Stimulated activated CD4-positive, alpha-beta T cell treated with anti-CD3 and anti-CD28 coated beads, Interleukin-15, amount 100 ng/mL, for 1 hour (primary cell): ENCODE measurements at places on chromosomes 4 and X.
A peak's percentile ranks its signal among the peaks of the same experiment; 100 is the strongest.

DNA sequence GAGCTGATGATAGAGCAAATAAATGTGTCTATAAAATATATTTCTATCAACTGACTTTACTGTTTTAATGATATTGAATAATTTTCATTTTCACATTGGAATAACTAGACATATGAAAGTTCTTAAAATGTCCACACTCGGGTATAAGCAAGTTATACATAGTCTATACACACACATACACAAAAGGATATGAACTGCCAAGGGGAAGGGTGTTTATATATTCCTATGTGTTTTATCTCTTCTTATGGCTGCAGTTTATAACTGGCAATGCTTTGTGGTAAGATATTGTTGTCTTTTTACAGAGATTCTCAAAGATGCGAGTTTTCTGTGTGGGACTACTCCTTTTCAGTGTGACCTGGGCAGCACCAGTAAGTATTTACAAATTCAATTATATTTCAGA is 1.6 kb downstream of the MEPE start:
- DNase-seq, result no peak

DNA sequence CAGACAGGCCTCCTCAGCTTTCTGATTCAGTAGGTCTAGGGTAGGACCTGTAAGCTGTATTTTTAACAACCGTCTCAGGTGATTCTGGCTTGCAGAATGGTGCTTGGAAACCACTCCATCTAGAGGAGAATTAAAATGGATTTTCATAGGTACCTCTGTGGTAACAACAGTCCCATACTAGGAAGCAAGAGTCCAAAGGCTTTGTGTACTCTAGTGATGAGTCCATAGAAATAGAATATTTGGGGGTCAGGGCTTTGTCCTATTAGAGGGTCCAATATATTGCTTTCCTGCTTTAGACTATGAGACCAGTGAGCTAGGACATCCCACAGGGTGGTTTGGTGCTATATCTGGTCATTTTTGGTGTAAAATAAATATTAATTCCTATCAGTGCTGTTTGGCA is 242.0 kb downstream of the SCFD2 start:
- no peak for DNase-seq

DNA sequence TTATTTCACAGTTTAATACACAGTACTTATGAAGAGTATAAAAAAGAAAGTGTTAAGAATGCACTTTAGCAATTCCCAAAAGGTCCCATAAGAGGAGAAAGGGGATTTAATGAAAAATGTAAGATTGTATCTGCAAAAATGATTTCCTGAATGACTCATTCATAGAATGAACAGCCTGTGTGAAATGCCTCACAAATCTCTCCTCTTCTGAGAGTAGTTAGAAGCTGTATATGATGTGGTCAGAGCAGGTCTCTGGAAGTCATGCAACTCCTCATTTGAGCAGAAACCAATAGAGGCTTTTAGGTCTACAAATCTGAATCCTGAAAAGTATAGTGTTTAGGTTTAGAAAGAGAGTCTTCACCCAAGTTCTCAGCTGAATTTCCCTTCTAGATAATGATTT is 381.3 kb upstream of the INTU start:
- DNase-seq, result no peak

- DNase-seq, result no peak
Observed at GRCh38 chrX:43493756-43494155, 162.3 kb upstream of the MAOA start.

DNA sequence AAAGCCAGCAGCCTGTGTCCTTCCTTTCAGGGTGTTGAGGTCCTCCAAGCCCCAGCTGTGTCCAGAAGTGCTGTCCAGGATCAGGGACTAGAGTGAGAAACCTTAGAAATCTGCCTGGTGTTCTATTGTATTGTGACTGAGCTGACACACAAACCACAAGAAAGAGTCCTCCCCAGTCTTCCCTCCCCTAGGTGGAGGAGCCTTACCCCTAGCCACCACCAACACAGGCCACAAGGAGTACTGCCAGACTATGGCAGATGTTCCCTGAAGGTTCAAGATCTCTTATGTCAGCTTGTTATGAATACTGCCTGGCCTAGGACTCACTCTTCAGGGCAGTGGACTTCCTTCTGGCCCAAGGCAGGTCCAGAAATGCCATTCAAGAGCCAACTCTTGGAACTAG is 514.1 kb upstream of the PITX2 start:
- DNase-seq, result no peak

DNA sequence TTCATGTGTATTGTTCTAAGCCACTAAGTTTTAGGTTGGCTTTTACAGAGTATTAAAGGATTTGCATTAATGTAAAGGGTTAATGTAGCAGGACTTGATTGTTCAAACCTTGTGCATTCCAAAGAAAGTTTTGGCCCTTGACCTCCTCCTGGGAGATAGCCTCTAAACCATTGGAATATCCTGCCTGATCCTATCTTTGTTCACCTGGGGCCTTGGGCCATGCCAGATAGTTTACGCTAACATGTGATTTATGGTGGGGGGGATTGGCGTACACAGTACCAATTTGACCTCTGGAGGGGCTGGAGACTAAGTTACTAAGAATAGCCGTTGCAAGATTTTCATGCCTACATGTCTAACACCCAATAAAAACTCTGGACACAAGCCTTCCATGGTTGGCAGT is 1002.7 kb upstream of the PABPC4L start:
- DNase-seq, result no peak

DNA sequence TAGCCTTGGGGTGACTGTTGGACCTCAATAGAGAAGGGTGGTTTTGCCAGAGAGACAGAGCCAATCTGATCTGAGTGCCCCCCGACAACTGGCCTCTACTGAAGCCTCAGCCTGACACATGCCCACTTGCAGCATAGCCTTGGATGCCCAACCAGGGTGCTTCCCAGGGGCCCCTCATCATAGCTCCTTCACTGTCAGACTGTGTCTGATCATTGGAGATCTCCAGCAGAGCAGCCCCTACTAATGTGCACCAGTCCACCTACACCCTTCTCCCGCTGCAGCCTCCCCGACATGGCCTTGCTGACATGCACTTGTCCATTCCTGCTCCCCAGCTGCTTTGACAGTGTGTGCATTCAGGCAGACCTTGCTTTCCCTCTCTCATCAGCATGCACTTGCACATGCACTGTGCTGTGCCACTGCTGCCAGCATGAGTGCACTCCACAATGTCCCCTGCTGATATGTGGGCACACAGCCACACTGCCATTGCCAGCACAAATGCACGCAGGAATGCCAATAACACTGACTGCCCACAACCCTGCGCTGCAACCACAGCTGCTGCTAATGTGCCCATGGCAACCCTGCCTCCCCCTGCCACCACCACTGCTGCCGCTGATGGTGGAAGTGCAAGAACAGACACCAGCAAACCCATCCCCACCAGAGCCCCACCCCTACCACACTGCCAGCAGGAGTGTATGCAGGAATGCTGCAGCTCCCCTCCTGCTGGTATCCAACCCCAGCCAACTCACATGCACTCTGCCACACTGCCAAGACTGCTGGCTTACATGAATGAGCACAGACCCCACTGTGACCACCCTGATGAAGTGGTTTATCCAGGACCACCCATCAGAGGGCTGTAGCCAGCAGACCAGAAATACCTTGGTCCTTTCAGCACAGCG is 68.1 kb upstream of the ZMAT1 start:
- no peak for DNase-seq

GRCh38 chr4:142846108-142846728 is at the start of gene INPP4B:
Gene INPP4B (minus strand): TSS chr4:142846301.
- DNase-seq, result peak; percentile 45

DNA sequence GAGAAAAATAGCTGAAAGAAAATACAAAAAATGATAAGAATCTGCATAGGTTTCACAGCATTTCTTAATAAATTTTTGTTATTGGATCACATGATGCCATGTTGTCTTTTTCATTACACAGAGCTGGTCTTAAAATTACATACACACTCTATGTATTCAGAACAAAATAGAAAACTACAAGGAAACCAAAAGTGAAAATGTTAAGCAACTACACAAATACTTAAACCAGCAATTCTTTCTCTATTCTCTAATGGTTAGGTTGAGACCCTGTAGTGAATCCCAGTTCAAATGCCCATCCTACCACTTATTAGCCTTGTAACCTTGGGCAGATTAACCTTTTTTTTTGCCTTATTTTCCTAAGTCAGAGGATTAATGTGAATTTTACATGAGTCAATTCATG is 2311.2 kb downstream of the PCDH7 start:
- DNase-seq, result no peak

DNA sequence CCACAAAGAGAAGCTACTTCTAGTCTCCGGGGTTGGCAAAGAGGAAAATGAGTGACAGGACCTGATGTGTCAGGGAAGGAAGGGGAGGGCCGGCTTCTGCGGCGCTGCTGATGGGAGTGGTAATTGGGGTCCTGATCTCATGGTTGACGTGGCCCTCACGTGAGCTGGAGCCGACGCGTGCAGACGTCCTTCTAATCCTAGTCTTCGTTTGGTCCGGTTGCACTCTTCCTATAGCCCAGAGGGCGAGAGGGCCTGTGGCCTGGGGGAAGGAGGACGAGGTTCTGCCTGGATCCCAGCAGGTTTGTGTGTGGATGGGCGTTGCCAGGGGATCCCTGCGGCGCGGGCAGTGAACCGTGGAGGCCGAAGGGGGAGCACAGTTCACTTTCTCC is at the start of gene ARMCX1:
Gene ARMCX1 (plus strand): TSS at position 186 of the 389 bp plus-strand sequence. CDS start 2,384 bp downstream, outside the sequence.
- DNase-seq, result no peak

- no peak for DNase-seq
Observed at GRCh38 chrX:133530960-133531359, 115.7 kb upstream of the GPC4 start.

DNA sequence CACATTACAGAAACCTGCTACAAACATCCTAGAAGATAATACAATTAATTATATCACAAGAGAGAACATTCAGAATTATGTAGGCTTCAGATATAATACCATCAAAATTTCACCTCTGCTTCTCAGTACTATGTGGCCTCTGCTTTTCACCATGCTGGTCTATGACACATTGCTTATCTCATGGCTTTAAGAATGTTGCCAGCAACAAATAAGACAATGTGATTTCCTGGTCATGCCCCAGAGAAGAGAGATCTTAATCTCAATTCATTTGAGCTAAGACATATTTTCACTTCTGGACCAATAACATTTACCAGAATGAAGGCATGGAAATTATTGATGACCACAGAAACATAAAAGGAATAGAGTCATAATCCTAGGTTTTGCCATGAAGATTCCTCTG is 1233.4 kb upstream of the ADGRL3 start:
- DNase-seq, result no peak

DNA sequence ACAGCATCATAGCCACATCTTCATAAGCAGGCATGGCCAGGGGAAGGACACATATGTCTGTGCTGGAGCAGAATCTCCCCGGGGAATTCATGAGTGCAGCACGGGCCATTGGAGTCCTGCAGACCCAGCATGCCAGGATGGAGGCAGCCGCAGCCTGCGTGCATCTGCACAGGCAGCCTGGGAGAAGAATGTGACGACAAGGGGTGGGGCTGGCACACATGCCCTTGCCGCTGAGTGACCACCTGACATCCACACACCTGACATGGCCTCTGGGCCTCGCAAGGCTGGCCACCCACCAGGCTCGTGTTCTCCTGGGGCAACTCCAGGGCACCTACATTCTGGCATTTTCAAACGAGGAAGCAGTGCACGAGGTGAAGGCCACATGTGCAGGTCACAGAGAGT is 66.2 kb upstream of the AFAP1 start:
- DNase-seq, result no peak

GRCh38 chr4:184960505-184960971 is 57.8 kb upstream of the HELT start:
- no peak for DNase-seq

DNA sequence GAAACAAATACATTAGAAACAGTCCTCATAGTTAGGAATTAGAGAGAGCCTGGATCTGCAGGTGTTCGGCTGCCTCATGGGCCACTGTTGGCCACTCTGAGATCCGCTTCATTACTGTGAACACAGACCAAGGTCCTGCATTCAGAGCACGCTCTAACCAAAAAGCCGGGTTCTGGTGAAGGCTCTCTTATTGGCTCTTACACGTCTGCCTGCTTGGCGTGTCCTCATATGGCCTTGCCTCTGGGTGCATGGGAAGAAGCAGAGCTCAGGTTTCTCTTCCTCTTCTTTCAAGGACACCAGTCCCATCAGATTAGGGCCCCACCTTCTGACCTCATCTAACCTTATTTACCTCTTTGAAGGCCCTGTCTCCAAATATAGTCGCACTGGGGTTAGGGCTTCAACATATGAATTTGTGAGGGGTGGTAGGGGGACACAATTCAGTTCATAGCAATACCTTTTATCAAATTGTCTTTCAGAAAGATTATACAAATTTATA is 37.1 kb upstream of the ELF2 start:
- DNase-seq, result no peak

GRCh38 chrX:46255046-46255445 is 290.2 kb downstream of the ZNF674 start:
- no peak for DNase-seq

GRCh38 chr4:40788331-40788730 is 38.6 kb downstream of the NSUN7 start:
- no peak for DNase-seq

- no peak for DNase-seq
Observed at GRCh38 chr4:10734697-10735096, 50.1 kb upstream of the CLNK start.

DNA sequence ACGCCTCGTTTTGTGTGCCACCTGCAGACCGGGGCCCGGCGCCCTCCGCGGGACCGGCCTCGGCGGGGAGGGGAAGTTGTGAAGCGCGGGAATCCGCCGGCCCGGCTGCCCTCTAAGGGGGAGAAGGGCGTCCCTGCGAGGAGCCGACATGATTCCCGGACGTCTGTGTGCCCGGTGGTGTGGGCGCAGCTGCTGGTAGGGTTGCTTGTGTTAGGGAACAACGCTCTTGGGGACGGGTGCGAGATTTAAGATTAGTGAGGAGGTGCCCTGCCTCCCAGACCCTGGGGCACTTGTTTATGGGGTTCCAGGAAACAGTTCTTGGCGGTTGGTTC is 627 bp downstream of the CDKN2AIP start:
- no peak for DNase-seq

DNA sequence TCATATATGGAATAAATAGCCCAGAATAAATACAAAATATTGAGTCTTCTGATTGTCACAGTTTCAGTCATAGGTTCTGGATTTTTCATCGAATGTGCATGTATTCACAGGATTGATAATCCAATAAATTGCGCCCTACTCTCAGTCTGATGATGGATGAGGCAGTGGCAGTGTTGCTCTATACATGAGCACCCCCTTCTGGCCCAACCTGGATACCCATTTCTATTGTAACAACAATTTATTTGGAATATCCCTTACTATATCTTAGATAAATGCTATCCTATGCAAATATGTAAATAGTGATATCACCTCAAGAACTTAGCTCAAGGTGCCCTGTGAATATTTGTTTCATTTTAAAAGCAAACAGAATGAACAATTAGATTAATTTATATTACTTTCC is 733.7 kb upstream of the PABPC4L start:
- no peak for DNase-seq

GRCh38 chrX:40240844-40241243 is 143.1 kb upstream of the BCOR start:
- no peak for DNase-seq

- no peak for DNase-seq
Observed at GRCh38 chr4:177968817-177969442, 526.7 kb upstream of the AGA start.

DNA sequence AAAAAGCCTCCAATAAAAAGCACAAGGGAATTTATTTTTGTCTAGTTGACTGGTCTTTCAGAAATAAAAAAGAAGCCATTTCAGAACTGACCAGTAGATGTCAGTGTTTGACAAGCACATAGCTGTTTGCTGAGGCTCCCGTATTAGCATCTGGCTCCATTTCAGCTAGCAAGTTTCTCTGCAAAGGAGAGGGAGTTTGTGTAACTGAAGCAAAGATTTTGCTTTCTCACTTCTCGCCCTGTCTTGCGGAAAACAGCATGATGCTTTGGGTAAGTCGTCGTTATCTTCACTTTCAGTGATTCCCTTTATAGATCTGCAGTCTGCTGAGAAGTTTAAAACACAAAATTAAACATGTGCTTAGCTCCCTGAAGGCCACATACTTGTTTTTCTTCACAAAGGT is 85.5 kb downstream of the CT47B1 start:
- no peak for DNase-seq
